ENCODE measurements at places on chromosomes 6 and 20.

GRCh38 chr20:24245094-24245493 lies 224.3 kb upstream of the SYNDIG1 start:
- no peak for DNase-seq

GRCh38 chr6:36682328-36683144 lies 4.0 kb downstream of the CDKN1A start:
- DNase-seq = peak; percentile 69

GRCh38 chr20:19816386-19816785 lies 58.3 kb downstream of the RIN2 start:
- DNase-seq = no peak

- DNase-seq = no peak
Measured at GRCh38 chr20:46237227-46237626, 71.1 kb downstream of the CDH22 start.

- no peak for DNase-seq
Measured at GRCh38 chr6:56840467-56841380, 114.2 kb upstream of the BEND6 start.

DNA sequence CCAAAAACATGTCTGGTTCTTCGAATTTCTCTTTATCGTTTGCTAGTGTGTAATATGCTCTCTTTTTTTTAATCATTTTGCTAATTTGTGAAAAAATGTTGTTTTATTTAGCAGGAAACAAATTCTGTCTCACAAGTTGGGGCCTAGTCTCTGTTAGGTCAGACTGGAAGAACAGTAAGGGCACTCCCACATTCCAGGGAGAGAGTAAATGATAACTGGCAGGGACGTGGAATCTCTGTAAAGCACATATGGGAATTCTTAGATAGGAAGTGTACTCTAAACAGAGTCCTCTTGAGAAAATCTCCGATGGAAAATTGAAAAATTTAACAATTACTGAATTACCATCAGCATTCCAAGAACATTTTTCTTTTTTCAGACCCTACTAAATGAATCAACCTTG lies 16.4 kb upstream of the CCDC28A start:
- no peak for DNase-seq

DNA sequence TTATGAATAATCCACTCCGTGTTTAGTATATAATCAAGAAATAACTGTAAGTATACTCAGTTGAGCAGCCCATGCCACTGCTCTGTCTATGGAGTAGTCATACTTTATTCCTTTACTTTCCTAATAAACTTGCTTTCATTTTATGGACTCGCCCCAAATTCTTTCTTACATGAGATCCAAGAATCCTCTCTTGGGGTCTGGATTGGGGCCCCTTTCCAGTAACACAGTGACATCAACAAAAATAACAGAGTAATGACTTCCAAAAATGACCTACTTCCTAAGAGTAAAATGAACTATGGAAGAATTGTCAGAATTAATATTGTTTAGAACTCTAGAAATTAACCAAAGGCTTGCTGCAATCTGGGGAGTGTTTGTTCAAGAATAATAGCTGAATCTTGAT lies 8.8 kb downstream of the OR2H1 start:
- no peak for DNase-seq

DNA sequence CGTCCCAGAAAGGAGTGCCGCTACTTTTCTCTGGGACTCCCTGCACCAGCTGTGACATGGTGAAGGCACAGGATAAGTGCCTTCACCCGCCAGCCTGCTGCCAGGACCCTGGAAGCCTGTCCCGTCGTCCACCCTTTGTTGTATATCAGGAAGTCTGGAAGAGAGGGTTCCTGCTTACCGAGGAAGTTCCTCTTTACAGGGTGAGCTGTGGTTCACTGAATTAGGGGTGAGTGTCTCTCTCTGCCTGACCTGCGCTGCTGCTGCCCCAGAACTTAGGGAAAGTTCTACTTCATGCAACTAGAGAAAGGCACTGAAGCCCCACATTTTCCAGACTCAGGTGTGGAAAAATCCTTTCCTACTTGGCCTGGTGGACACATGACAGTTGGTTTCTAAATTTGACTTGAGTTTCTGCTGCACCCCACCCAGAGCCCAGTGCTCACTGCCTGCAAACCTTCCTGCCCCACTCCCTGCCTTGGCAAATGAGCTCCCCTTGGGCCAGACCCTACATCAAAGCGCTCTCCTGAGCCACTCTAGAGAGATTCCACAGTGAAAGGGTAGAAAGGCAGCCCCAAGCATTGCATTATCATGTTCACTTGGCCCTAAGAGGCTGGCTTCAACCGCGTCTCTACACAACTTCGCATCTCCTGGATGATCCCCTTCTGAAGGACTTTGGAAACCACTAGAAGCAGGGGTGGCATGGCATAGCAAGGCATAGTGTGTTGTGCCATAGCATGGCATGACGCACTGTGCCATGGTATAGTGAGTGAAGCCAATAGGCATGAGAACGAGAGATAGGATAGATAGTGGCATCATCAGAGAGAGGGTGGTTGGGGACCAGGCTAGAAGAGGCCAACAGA lies 215.8 kb upstream of the CDYL start:
- DNase-seq = no peak

DNA sequence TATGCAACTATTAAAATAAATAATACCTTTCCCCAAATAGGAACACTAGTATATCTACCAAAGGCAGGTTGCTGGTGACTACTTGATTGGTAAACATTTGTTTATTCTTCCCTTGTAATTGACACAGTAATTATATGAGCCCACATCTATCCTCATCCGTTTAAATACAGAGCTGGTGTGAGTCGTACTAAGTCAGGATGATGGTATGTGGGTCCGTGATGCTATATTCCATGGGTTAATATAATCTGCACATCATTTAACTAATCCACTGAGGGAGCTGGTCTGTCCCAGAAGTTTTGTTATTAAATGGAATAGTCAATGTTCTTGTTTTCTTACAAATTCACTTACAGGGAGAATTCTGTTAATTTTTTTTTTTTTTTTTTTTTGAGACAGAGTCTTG lies 164.0 kb upstream of the AGPAT4 start:
- no peak for DNase-seq

GRCh38 chr6:52576392-52577021 lies 353 bp downstream of the TRAM2 start:
- DNase-seq = peak; percentile 86

GRCh38 chr6:43772681-43773049 lies 2.7 kb downstream of the VEGFA start:
- DNase-seq = no peak

DNA sequence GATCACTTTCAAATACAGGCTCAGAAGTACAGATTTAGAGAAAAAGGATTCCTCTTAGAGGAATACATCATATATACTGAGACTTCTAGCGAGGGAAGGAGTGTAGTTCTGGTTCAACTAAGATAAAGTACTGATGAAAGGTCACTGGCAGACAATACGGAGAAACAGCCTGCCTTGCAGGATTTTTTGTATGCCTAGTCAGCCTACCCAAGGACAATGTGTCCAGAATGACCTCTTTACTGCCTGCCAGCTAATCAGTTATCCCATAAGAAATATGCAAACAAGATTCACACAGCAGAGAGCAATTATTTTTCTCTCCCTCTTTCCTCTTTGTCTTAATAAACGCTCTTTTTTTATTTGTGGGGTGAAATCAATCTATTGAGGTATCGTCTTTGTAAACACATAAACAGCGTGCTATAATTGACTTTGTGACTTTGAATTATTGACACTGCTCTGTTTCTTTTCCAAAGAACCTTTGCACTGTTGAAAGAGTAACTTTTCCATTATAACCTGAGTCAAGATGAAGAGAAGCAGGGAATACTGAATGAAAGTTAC lies 1.4 kb upstream of the TSPYL4 start:
- DNase-seq = no peak

GRCh38 chr6:20939161-20939775 lies 405.0 kb downstream of the CDKAL1 start:
- no peak for DNase-seq

- DNase-seq = no peak
Measured at GRCh38 chr6:43736844-43737243, 33.2 kb upstream of the VEGFA start.

DNA sequence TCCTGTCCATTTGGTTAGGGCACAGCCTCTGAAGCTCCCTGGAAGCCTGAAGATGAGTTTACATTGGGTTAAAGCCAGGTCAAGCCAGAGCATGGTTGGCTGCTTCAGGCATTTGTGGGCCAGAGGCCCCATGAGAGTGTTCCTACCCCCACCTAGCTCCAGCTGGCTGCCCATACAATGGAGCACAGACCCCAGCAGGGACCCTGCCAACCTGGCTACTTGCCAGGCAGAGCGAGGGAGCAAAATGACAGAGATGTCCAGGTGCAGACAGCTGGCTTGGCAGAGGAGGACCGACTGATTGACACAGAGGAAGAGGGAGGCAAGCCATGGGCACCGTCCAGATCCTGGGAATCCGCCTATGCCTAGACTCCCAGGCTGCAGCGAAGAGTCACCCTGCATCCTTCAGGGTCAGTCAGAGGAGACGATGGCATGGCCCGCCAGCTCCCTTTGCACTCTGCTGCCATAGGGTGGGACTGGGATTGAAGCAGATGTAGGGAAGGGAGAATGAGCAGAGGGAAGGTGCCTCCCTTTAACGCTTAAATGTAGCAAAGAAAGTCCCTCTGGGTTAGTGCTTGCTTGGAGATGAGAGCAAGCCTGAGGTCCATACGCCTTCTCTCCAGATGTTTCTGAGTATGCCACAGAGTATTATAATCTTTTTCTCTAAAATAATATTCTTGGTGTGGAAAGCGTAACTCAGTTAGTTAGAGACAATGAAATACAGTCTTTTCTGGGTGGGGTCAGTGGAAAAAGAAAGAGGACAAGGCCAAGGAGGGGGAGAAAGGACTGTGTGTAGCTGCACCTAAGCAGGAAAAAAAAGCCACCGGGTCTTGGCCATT lies 77.6 kb upstream of the FYN start:
- no peak for DNase-seq

DNA sequence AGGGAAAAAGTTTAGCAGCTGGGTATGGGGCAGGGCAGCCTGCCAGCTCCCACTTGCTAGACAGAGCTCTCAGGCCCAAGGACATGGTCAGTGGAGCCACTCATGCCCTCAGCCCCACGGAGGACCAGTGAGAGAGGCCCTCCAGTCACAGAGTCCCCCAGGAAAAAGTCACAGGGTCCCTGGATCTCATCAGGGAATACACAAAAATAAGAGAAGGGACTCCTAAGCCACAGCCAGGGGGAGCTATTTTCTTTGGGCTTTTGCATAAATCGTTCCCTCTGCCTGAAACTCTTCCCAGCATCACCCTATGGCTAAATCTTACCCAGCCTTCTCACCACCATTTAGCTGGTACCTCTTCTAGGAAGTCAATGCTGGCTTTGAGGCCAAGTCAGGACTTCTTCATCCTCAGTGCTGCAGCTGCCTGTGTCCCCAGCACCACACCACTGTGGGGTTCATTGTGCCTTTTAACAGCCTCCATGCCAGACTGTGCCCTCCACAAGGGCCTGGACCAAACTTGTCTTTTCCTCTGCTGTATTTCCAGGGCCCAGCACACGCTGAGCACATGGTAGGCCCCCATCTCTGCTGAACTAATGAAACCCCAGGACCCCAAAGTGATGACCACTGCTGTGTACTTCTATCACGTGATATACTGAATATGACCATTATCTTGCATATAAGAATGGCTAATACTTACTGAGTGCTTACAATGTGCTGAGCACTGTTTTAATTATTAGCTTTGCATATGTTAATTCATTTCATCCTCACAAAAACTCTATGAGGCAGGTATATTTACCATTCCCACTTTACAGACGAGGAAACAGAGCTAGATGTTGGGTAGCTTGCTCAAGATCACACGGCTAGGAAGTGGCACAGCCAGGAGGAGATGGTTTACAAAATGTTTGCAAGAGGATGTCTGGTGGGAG lies 2.0 kb downstream of the ZNF335 start:
- no peak for DNase-seq

- no peak for DNase-seq
Measured at GRCh38 chr6:112986321-112986720, 639.2 kb downstream of the RFPL4B start.

DNA sequence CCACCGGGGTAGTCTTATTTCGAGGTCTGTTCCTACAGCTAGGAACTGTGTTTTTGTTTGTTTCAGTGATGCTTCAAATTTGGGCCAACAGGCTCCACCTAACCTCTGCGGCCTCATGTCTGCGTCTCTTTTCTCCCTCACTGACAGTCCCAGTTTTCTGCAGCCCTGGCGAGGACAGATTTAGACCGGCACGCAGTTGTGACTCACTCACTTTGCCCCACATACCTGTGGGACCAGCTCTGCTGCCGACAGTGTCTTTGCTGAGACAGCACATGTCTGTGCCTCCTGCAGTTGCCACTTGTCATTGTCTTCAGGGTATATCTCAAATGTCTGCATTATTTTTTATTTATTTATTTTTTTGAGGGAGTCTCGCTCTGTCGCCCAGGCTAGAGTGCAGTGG lies 29.2 kb downstream of the OSBPL2 start:
- no peak for DNase-seq
